ENCODE measurements at places on chromosomes 2 and 18. TPM values are rescaled to one million over a fixed set of nuclear protein-coding genes. Genes with fewer than 3 reads are reported as not detected.

DNA sequence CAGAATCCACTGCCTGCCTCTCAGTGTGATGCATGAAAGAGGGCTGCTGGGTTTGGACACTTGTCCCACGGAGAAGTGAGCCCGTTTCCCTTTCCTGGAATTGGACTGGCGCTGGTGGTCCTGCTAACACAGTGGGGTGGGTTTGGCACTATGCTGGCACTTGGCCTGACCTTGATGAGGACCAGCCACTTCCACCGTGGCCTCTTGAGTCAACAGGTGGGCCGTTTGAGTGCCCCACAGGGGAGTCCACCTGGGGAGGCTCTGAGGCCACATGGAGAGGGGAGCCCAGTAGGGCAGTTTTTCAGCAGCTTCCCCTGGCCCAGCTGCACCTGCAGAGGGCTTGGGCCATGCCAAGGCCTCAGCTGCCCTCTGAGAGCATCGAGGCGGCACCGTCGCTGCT, 56.5 kb downstream of the MBP start:
- DNase-seq: no peak

- DNase-seq: no peak
These were observed 33.6 kb upstream of the VWC2L start for GRCh38 chr2:214377286-214377624.

Gene ORMDL1
- 53.8 TPM for total RNA-seq

Gene MXD1
- total RNA-seq: 10.1 TPM

Gene OXER1
- total RNA-seq: 1.5 TPM
